Astrocyte (in vitro differentiated cells and primary cell): ENCODE measurements at places on chromosomes 6 and 20. TPM values are rescaled to one million over a fixed set of nuclear protein-coding genes. Genes with fewer than 3 reads are reported as not detected.

BACH2 gene
- total RNA-seq: 12.6 and 17.5 TPM in 2 replicates

BCL2L1 gene
- 103 and 149 TPM in 2 replicates for total RNA-seq

ARMC12 gene
- 0.25 TPM in 1 of 2 replicates, not detected in the other for total RNA-seq

VGLL2 gene
- total RNA-seq: 1.2 and 1.7 TPM in 2 replicates

TXLNB gene
- total RNA-seq: 0.57 and 0.58 TPM in 2 replicates

IL17A gene
- total RNA-seq: not detected in 2 replicates

KAT14 gene
- 8.4 and 10.0 TPM in 2 replicates for total RNA-seq

OSBPL2 gene
- 55.8 and 60.3 TPM in 2 replicates for total RNA-seq

CTNNBL1 gene
- 59.6 and 67.0 TPM in 2 replicates for total RNA-seq

GSTA3 gene
- not detected in 2 replicates for total RNA-seq

PHACTR3 gene
- total RNA-seq: 0.14 TPM in 1 of 2 replicates, not detected in the other

PI3 gene
- total RNA-seq: not detected in 2 replicates

CDH26 gene
- 0.17 and 0.34 TPM in 2 replicates for total RNA-seq

TUBB2B gene
- total RNA-seq: 124 and 144 TPM in 2 replicates

WFDC10B gene
- not detected in 2 replicates for total RNA-seq

ENPP5 gene
- total RNA-seq: 1.4 and 1.8 TPM in 2 replicates

SLC26A8 gene
- total RNA-seq: not detected in 2 replicates

MAD2L1BP gene
- total RNA-seq: 28.0 and 32.2 TPM in 2 replicates

ESR1 gene
- 0.05 TPM in 2 replicates for total RNA-seq

ANGPT4 gene
- total RNA-seq: 0.05 and 0.12 TPM in 2 replicates

TMEM200A gene
- 14.9 and 17.3 TPM in 2 replicates for total RNA-seq

LAMA2 gene
- 1.7 and 1.8 TPM in 2 replicates for total RNA-seq

EDN3 gene
- total RNA-seq: not detected in 2 replicates

ZKSCAN8 gene
- total RNA-seq: 21.8 and 25.1 TPM in 2 replicates

DDO gene
- total RNA-seq: not detected in 2 replicates

IL17F gene
- not detected in 2 replicates for total RNA-seq

SLC22A23 gene
- 3.7 and 5.7 TPM in 2 replicates for total RNA-seq

TRPC4AP gene
- 92.0 and 92.6 TPM in 2 replicates for total RNA-seq
